ENCODE measurements at places on chromosomes 5 and 9. TPM values are rescaled to one million over a fixed set of nuclear protein-coding genes. Genes with fewer than 3 reads are reported as not detected.

- no peak for DNase-seq
- H3K4me1 ChIP-seq, result no peaks in the 10 kb centered on the region
- peaks cover 9% of the 10 kb centered on the region for H3K36me3 ChIP-seq
Observed at GRCh38 chr5:172213126-172213525, 19.2 kb downstream of the EFCAB9 start.

DNA sequence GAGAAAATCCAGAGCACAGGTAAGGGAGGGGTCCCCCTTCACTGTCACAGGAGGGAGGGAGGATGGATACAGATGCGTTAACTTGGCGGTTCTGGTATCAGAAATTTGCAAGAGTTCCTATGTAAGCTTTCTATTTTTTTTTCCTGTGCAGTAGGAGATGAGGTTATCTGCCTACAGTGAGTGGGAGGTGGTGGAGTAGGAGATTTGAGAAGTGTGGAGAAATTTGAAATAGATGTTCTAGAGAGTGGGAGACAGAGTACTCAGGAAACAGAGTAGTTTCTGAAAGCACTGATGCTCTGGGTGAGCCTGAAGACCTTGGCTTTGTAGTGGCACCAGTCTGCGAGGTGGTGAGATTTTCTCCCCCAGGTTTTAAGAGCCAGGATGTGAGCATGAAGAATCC, 271.4 kb downstream of the MSX2 start:
- H3K4me1 ChIP-seq, result no peaks in the 10 kb centered on the region
- no peak overlapping the region for H3K27ac ChIP-seq
- H3K27me3 ChIP-seq, result no peaks in the 10 kb centered on the region
- H3K36me3 ChIP-seq, result no peaks in the 10 kb centered on the region
- H3K4me3 ChIP-seq, result no peak overlapping the region

- no peaks in the 10 kb centered on the region for H3K36me3 ChIP-seq
- no peak for DNase-seq
- peaks cover 18% of the 10 kb centered on the region for H3K4me1 ChIP-seq
- H3K27me3 ChIP-seq, result no peaks in the 10 kb centered on the region
- no peak overlapping the region for H3K27ac ChIP-seq
Observed at GRCh38 chr5:142014911-142015584, 2.2 kb upstream of the GNPDA1 start.

GRCh38 chr5:170164921-170165320, 59.2 kb downstream of the FOXI1 start:
- no peak overlapping the region for H3K27ac ChIP-seq
- H3K27me3 ChIP-seq, result no peaks in the 10 kb centered on the region
- no peaks in the 10 kb centered on the region for H3K36me3 ChIP-seq

GNA14 gene
- total RNA-seq, result 4.3 TPM

GCNT4 gene
- total RNA-seq, result 0.20 TPM

Data from right atrium auricular region (tissue), 2 donors.